GM20000 (cell line): ENCODE measurements at places on chromosomes 2 and 18.

DNA sequence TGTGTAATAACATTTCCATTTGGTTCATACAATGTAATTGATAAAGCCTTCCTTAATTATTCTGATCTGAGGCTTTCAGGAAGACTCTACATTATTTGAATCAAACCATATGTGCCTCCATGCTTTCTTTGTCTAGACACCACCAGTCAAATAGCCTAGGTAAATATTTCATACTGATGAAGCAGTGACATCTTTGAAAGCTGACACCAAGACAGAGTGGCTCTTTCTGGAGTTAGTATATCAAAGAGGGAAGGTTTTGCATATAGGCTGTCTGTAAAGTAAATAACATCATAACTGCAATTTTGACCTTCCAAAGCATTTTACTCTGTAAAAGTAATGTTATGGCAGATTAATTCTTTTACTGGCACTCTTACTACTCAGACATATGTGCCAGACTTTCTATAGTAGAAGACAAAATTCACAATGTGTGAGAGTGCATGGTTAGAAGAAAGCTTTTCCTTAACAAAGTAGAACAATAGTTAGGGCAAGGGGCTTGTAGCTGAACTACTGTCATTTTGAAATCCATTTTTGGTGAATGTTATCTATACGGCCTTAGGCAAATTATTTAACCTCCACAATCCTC lies 177.3 kb downstream of the ERBB4 start:
- DNase-seq = no peak

DNA sequence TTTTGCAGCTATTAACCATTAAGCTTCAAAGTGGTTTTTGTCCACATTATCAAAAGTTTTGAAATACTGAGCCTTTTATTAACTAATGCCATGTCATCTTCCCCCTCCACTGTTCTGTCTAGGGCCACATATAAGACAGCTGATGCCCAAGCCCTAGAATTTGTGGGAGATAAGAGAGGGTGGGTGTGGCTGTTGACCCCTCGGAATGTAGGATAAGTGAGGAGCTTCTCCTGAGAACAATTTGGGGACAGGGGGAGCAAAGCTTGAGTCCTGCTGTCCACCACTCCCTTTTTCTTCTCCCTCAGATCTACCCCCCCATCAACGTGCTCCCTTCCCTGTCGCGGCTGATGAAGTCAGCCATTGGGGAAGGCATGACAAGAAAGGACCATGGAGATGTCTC lies 14.3 kb upstream of the ANKRD53 start:
- DNase-seq = no peak

- DNase-seq = no peak
Measured at GRCh38 chr2:77954931-77955330, 432.8 kb upstream of the LRRTM4 start.

DNA sequence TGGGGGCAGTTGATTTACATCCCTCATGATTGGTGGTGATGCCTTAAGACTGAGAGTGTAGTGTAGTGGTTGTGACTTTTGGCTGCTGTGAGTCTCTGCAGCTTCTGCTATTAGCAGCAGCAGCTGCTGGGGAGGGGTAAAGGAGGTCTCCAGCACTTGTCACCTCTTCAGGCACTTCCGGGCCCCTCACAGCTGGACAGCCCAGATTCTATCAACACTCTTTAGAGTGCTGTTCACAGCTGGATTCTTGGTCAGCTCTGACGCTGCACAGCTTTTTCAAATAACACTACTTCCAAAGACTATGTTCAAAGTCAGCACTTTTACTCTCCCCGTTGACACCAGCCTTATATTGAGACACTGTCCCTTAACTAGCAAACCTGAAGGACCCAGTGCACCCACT lies 396.0 kb downstream of the MEIS1 start:
- DNase-seq = no peak

DNA sequence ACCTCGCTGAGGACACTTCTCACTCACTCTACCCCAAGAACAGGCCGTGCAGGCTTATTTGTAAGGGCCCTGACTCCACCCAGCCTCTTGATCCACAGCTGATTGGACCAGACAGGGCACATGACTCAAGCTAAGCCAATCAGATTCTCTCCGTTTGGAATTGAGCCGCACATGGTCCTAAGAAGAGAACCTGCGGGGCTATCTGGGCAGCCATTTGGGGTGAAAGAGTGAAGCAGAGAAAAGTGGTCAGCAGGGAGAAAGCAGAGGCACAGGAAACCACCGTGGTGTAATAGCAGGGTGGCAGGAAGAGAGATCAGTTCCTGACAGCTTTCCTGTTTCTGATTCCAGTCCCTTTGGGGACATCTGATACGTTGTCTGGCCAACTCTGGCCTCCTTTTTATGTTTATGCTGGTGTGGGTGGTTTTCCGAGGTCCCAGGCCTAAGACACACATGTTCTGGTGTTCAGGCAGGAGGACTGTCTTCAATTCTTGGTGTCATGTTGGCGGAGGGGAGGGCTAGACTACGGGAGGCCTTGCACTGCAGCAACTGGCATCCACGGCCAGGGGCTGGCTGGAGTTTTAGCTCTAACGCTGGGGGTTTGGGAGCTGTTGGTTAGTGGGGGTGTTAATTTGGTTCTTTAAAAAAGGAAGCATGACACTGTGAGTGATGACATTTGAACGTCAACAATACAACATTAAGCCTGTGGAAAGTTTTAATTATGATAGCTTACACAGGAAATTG lies 26.1 kb upstream of the SPTBN1 start:
- DNase-seq = no peak

DNA sequence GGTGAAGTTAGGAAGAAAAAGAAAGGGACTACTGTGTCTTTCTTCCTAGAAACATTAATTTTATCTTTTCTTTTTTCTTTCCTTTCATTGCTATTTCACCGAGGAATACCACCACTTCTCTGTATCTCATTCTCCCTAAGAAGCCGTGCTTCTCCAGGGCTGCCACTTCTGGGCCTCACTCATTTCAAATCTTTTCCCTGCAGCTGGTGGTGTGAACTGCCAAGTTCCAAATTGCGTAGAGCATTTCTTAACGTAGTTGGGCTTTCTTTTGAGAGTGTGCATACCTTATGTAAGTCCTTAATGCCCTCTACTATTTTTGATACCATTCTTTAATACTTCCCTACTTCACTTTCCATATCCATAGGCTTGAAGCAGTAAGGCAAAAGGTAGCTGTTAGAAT lies 66.7 kb upstream of the CYP1B1 start:
- DNase-seq = no peak
